Activated naive CD4-positive, alpha-beta T cell treated with anti-CD3 and anti-CD28 coated beads for 36 hours (primary cell): ENCODE measurements at places on chromosomes 12 and 14. TPM values are rescaled to one million over a fixed set of nuclear protein-coding genes. Genes with fewer than 3 reads are reported as not detected.

DNA sequence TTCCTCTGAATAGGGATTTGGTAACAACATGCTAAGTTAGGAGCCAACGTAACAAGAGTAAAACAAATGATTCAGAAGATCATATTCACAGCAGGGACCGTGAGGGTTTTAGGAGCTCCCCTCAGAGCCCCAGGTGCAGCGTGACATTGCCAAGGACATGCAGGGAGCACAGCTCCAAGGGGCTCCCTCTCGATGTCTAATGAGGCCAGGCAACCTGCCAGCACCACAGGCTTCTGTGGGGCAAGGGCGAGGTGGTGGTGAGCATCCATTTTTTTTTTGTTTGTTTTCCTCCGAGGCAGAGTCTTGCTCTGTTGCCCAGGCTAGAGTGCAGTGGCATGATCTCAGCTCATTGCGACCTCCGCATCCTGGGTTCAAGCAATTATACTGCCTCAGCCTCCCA is 95.1 kb upstream of the PTPRB start:
- H3K4me1 ChIP-seq, result no peaks in the 10 kb centered on the region
- no peaks in the 10 kb centered on the region for H3K36me3 ChIP-seq
- H3K27ac ChIP-seq, result no peak overlapping the region

GRCh38 chr14:22180045-22180444 is 409.0 kb downstream of the DAD1 start:
- H3K4me3 ChIP-seq, result no peak overlapping the region
- no peaks in the 10 kb centered on the region for H3K27me3 ChIP-seq
- H3K36me3 ChIP-seq, result no peaks in the 10 kb centered on the region

The SYT1 gene
- not detected for total RNA-seq

The GNB3 gene
- total RNA-seq, result 0.54 TPM

GRCh38 chr12:75103822-75104221 is 105.8 kb downstream of the KCNC2 start:
- DNase-seq, result no peak
- H3K27ac ChIP-seq, result no peak overlapping the region
- no peaks in the 10 kb centered on the region for H3K27me3 ChIP-seq

The CCDC38 gene
- 0.49 TPM for total RNA-seq

DNA sequence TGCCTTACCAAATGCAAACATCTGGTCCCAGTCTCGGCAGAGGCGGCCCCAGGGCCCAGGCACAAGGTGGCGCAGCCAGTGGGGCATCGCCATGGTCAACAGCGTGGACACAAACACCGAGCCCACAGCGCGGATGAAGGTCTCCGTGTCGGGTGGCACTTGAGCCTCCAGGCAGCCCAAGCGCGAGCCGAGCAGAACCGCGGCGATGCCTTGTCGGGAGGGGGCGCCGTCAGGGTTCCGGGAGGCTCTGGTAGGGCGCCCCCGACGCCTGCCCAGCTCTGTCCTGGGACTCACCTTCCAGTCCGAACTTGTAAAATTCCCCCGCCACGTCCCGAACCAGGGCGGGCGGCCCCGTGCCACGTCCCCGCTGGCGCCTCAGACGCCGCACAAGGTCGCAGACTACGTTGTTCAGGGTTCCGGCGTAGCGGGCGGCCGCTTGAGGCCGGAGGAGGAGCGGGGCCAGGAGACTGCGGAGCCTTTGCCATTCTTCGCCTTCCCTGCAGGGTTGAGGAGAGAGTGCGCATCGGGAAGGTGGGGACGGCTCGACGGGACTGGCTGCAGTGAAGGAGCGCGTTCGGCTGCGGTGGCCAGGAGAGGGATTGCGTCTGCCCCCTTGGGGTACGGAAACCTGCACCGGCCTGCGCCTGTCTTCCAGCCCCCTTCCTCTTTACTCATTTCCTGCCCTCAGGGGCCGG is 1.7 kb downstream of the CYP27B1 start:
- H3K4me1 ChIP-seq, result peaks cover 30% of the 10 kb centered on the region
- DNase-seq, result peak; percentile 80
- peaks cover 26% of the 10 kb centered on the region for H3K36me3 ChIP-seq
- H3K4me3 ChIP-seq, result peak overlapping the region; percentile 88
- H3K27ac ChIP-seq, result peak overlapping the region; percentile 63

- H3K4me3 ChIP-seq, result no peak overlapping the region
- H3K27ac ChIP-seq, result no peak overlapping the region
- peaks cover 37% of the 10 kb centered on the region for H3K27me3 ChIP-seq
- no peak for DNase-seq
- no peaks in the 10 kb centered on the region for H3K36me3 ChIP-seq
Observed at GRCh38 chr12:3127832-3128231, 50.7 kb downstream of the TSPAN9 start.

DNA sequence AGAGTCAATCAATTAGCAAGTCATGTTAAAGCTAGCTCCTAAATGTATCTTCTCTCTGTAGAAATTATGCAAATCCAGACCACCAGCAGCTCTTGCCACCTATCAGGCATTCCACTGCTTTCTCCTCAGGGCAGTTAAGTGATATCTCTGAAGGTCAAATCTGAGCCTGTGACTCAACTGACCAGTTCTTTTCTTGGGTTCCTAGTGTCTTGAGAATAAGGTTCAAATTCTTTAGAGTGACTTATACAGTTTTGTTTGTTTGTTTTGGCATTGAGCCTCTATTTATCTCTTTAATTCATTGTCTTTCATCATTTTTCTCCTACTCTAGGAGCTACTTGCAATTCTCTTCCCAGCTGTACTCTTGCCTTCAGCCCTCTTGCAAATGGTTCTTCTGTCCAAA is 2.5 kb upstream of the LRIG3 start:
- H3K4me1 ChIP-seq, result peaks cover 6% of the 10 kb centered on the region
- H3K27me3 ChIP-seq, result peaks cover 33% of the 10 kb centered on the region
- no peak overlapping the region for H3K27ac ChIP-seq
- no peak overlapping the region for H3K4me3 ChIP-seq

The KERA gene
- total RNA-seq, result not detected
